Activated CD4-positive, alpha-beta memory T cell treated with anti-CD3 and anti-CD28 coated beads, Interleukin-2, amount 10 ng/mL, durations not matched to agents 7 days and 5 days (primary cell): ENCODE measurements at places on chromosomes 1 and 21.

GRCh38 chr1:29540801-29541357 is 304.6 kb downstream of the PTPRU start:
- no peak for DNase-seq
- no peaks in the 10 kb centered on the region for H3K4me1 ChIP-seq
- no peaks in the 10 kb centered on the region for H3K36me3 ChIP-seq
- no peak overlapping the region for H3K4me3 ChIP-seq
- H3K27ac ChIP-seq: no peak overlapping the region
- H3K27me3 ChIP-seq: no peaks in the 10 kb centered on the region

- no peak overlapping the region for H3K4me3 ChIP-seq
- H3K27ac ChIP-seq: no peak overlapping the region
- no peaks in the 10 kb centered on the region for H3K4me1 ChIP-seq
- peaks cover 8% of the 10 kb centered on the region for H3K27me3 ChIP-seq
- DNase-seq: no peak
- no peaks in the 10 kb centered on the region for H3K36me3 ChIP-seq
Measured at GRCh38 chr1:93980320-93981273, 71.4 kb upstream of the GCLM start.

DNA sequence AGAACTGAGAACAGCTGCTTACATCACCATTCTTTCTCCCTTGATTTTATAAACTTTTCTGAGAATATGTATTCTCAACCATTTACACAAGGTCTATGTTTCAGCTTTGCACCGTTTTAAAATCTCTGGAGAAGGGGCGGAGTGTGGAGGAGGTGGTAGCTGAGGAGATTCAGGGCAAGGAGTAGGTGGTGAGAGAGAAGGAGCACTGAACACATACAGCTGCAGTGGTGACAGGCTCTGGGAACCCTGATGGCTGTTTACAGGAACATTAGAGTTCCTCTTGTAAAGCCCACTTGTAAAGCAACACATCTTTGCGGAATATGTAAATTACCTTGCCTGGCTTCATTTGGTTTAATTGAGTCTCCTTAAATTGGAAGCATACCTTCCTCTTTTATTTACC is 89.7 kb downstream of the SMYD2 start:
- no peak overlapping the region for H3K4me3 ChIP-seq
- H3K36me3 ChIP-seq: no peaks in the 10 kb centered on the region
- no peak overlapping the region for H3K27ac ChIP-seq
- no peaks in the 10 kb centered on the region for H3K4me1 ChIP-seq
- H3K27me3 ChIP-seq: peaks cover 4% of the 10 kb centered on the region
- DNase-seq: no peak

DNA sequence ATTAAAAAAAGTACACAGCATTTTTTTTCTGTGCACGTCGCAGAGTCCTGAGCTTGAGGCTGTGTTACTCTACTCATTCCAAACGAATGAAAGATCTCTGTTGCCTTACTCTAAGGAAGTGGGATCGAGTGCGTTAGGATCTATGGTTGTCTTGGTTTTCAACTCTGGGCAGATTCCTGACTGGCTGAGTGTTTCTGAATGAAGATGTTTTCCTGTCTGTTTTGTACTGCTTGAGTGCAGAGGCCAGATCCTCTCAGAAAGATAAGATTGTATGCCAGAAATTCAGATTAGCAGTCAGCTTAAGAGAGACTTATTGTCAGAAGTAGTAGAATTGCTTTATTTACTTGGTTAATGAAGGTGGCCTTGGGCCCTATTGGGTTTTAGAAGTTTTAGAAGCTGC is 14.0 kb downstream of the PLA2G2E start:
- no peaks in the 10 kb centered on the region for H3K4me1 ChIP-seq
- no peak overlapping the region for H3K27ac ChIP-seq
- no peaks in the 10 kb centered on the region for H3K27me3 ChIP-seq

DNA sequence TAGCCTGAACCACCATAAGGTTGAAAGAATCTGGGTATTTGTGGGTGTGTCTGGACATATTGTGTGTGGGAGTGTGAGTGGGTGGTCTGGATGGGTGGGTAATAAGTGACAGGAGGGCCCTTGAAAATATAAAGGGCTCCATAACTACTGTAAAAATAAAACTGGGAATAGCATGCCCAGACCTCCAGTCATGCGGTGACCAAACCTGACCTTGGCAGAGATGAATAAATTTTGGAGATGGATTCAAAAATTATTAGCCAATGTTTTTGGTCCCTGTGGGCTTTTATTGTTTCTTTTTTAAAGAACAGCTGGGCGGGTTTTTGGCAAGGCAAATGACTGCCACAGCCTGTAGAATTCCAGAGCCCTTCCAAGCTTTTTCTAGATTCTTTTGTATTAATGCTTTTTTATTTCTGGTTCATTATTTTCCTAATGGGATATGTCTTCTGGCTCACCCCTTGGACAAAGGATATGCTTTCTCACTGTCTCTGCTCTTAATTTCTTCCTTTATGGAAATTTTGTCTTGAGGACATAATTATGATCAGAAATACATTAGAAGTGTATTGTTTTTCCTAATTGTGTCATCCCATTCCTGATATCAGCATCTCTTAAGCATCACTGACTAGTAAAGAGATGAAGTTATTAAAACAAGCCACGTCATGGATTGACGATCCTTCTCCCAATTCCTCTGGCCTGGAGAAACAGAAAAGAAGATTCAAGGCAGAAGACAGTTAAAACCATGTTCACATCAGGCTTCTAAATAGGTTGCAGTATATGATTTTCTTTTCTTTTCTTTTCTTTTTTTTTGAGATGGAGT is 69.5 kb downstream of the NTMT2 start:
- no peaks in the 10 kb centered on the region for H3K4me1 ChIP-seq
- no peak for DNase-seq
- H3K36me3 ChIP-seq: no peaks in the 10 kb centered on the region
- H3K4me3 ChIP-seq: no peak overlapping the region

DNA sequence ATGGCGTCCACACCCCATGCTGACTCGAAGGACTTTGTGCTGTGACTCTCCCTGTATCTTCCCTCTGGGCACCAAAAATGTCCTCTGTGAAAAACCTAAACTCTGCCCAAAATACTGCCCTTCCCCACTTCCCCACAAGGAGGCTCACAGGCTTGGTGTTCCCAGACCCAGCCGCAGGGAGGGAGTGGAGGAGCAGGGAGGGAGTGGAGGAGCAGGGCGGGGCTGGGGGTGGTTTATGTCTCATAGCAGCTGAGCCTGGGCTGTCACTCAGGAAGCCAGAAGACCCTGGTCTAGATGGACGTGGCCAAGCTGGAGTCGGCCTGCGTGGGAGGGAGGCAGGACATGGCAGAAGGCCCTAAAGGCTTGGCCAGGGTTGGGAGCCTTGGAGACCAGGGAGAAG is 461.7 kb downstream of the PTPRU start:
- H3K36me3 ChIP-seq: no peaks in the 10 kb centered on the region
- no peak overlapping the region for H3K27ac ChIP-seq
- H3K4me3 ChIP-seq: no peak overlapping the region

- no peaks in the 10 kb centered on the region for H3K36me3 ChIP-seq
- DNase-seq: no peak
- no peak overlapping the region for H3K4me3 ChIP-seq
- no peaks in the 10 kb centered on the region for H3K4me1 ChIP-seq
- H3K27ac ChIP-seq: no peak overlapping the region
Measured at GRCh38 chr1:232845406-232845955, 40.3 kb downstream of the MAP10 start.

DNA sequence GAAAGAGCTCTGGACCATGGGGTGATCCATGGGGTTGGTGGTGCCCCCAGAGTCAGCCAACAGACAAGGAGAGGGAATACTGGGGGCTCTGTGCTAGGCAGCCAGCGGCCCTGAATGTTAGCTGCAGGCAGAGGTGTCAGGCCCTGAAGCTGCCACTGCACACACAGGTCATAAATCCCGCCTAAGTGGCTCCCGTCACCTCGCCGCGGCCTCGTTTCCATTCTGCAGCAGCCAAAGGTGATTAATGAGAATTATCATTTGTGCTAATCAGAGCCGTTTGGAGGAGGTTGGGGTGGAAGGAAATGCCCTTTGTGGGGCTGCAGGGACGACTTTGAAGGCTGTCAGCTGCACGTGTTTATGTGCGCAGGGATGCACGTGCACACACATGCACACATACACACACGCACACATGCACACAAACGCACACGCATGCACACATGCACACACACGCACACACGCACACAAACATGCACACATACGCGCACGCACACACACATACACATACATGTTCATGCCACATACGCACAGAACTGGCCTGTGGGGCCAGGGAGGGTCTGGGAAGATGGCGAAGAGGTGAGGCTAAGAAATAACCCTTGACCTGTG is 88.8 kb upstream of the ARHGEF16 start:
- H3K4me3 ChIP-seq: no peak overlapping the region
- no peaks in the 10 kb centered on the region for H3K4me1 ChIP-seq
- H3K27ac ChIP-seq: no peak overlapping the region
- DNase-seq: no peak
- H3K36me3 ChIP-seq: no peaks in the 10 kb centered on the region

DNA sequence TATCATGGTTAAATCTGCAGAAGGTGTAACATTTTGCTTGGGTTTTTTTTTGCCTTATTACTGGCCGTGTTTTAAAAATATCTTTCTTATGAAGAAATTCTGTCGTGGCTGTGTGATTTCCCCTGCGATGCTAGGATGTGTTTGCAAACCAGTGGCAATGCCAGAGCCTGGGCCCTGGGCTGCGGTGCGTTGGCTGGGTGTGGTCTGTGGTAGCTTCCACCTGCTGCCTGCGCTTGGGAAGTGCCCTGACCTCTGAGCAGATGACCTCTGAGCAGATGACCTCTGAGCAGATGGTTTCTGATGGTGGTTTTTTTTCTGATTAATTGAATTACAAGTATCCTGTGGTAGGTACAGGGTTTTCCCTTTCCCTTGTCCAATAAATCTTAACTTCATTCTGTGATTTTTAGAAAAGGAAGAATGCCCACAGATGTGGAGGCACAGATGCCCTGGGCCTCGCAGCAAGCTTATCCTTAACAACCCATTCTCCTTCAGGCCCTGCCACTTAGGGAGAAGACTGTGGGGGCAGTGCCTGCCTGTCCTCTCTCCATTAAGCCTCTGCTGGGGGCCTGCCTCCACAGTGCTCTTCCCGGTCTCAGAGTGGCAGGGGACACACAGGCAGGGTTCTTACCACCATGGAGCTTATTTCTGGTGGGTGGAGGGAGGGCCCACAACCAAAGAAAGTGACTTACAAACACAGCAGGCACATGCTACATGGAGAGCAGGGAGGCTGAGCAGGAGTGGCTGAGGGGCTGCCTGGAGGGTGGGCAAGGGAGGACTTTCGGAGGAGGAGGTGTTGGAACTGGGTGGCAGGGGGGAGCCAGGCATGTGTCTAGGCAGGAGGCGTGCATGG is 81.7 kb downstream of the PCBP3 start:
- H3K27ac ChIP-seq: no peak overlapping the region
- H3K4me3 ChIP-seq: no peak overlapping the region
- DNase-seq: no peak

- DNase-seq: no peak
Measured at GRCh38 chr1:174713796-174714195, 266.0 kb downstream of the GPR52 start.

GRCh38 chr1:96384611-96385010 is 337.0 kb upstream of the PTBP2 start:
- no peak overlapping the region for H3K27ac ChIP-seq
- no peaks in the 10 kb centered on the region for H3K27me3 ChIP-seq
- no peaks in the 10 kb centered on the region for H3K36me3 ChIP-seq
- no peak for DNase-seq

GRCh38 chr1:208598021-208598420 is 353.8 kb upstream of the PLXNA2 start:
- no peaks in the 10 kb centered on the region for H3K36me3 ChIP-seq
- H3K27ac ChIP-seq: no peak overlapping the region

GRCh38 chr1:115668579-115668978 is 26.8 kb downstream of the VANGL1 start:
- peaks cover 55% of the 10 kb centered on the region for H3K36me3 ChIP-seq
- H3K4me3 ChIP-seq: no peak overlapping the region
- no peaks in the 10 kb centered on the region for H3K27me3 ChIP-seq
- peaks cover 10% of the 10 kb centered on the region for H3K4me1 ChIP-seq
- no peak for DNase-seq
- H3K27ac ChIP-seq: no peak overlapping the region

GRCh38 chr1:9700340-9700739 is 48.8 kb downstream of the PIK3CD start:
- H3K4me3 ChIP-seq: no peak overlapping the region
- no peak overlapping the region for H3K27ac ChIP-seq
- no peak for DNase-seq
- H3K27me3 ChIP-seq: no peaks in the 10 kb centered on the region

GRCh38 chr21:38948377-38949069 is 142.8 kb downstream of the ETS2 start:
- H3K27ac ChIP-seq: no peak overlapping the region
- H3K4me1 ChIP-seq: no peaks in the 10 kb centered on the region
- H3K4me3 ChIP-seq: no peak overlapping the region
- H3K36me3 ChIP-seq: peaks cover 6% of the 10 kb centered on the region

GRCh38 chr21:44911384-44912157 is 9.1 kb downstream of the ITGB2 start:
- peaks cover 65% of the 10 kb centered on the region for H3K36me3 ChIP-seq
- H3K4me1 ChIP-seq: peaks cover 70% of the 10 kb centered on the region
- H3K27me3 ChIP-seq: no peaks in the 10 kb centered on the region
- peak overlapping the region; percentile 89 for H3K27ac ChIP-seq
- peak overlapping the region; percentile 74 for H3K4me3 ChIP-seq
